HTR-8/SVneo (cell line): ENCODE measurements at places on chromosomes 1 and 21.

GRCh38 chr1:154765970-154766369, 104.1 kb downstream of the KCNN3 start:
- DNase-seq = peak; percentile 45

GRCh38 chr1:53512807-53513755, 53.9 kb downstream of the DMRTB1 start:
- DNase-seq = no peak

DNA sequence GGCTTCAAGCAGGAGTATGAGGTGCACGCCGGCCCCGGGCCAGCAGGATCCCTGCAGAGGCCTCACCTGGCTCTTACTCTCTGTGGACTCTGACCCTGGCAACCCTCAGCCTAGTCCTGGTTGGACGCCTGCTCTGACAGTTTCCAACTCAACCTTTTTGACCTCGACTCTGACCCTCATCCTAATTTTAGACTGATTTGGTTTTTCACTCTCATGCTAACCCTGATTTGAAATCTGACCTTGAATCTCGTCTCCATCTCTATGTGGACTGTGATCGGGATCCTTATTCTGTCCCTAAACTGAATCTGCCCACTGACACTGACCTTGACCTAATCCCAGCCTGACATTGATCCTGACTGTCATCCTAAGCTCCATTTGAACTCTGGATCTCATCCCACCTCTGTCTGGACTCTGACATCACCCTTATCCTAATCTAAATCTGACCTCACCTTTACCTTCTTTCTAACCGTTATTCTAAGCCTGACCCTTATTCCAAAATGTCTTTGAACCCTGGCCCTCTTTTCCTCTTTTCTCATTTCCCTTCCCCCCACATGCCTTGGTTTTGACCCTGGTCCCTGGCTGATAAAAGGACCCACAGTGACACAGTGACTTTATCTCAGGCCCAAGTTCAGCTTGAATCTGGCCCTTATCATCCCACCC, 67.8 kb downstream of the PTPRU start:
- no peak for DNase-seq

GRCh38 chr21:36707763-36708285, 8.9 kb downstream of the SIM2 start:
- no peak for DNase-seq

DNA sequence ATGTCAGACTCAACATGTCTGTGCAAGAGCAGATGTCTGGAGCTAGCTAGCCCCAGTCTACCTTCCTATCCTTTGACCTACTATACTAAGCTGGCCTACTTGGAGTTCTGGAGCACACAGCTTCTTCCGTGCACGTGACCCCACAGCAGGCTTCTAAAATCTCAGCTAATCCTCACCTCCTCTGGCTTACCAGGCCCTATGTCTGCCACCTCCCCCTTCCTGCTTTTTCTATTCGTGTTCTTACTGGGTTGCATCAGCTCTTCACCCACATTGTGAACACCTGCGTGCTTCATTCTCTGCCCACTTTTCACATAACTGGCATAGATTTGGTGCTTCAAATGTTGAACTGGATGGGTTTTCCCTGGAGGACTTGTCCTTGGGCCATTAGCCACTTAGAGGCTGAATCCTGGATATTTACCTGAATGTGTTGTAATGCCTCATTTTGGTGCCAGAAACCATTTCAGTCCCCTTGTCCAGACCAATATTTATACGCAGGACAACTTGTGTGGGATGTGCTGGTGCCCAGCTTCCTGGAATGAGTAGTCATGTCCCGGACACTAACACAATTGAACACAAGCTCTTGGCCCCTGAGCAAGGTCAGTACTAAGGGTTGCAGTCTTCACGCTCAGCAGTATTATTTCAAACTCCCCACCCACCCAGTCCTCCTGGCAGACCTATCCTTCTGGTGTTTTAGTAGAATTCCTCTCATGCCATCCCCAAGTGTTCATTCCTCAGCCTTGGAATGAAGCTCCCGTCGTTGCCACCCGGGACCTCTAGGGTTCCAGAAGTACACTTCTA, 24.0 kb downstream of the TENT5C start:
- DNase-seq = no peak

DNA sequence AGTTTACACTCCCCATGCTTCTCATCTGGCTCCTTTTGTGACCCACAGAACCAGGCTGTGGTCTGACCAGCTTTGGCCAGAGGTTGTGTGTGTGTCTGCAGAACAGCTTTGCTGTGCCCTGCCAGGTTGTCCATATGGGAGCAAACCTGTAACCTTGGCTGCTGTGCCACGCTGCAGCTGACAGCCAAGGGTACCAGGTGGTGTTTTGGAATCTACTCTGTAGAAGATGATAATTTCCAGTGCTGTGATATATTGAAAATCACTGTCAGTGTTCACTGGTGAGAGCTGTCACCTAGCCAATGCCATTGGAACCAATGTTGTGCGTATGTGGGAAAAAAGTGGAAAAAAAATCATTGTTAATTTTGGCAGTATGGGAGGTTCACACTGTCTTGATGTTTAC, 18.2 kb downstream of the CENPF start:
- DNase-seq = no peak

- no peak for DNase-seq
Observed at GRCh38 chr1:20184481-20184900, 1.4 kb upstream of the UBXN10 start.

DNA sequence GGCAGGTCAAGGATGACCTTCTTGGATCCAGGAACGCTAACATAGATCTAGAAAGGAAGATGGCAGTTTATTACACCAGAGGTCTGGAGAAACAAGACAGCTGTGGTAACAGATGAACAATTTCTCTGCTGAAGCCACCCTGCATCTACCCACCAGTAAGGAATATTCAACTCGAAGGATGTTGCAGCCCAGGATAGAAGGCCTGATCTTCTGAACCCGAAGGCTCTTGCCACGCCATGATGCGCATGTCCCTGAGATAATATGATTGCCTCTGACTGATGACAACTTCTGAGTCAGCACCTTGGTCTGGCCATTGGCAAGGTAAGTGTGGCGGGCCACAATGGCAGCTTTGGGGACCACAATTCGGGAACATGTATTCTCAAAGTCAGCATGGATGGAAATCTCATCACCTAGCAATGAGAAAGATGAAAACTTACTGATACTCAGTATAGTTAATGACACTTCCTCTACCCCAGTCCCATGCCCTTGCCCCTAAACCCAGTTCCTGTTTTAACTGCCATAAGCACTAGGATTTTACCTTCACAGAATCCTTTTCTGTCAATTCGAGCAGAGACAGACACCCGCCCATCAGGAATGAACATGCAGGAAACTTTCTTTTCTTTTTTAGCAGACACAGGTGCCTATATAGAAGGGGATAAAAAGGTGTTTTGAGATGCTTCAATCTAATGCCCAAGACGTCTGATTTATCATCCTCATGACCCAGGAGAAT, 1.8 kb downstream of the TXNIP start:
- no peak for DNase-seq

DNA sequence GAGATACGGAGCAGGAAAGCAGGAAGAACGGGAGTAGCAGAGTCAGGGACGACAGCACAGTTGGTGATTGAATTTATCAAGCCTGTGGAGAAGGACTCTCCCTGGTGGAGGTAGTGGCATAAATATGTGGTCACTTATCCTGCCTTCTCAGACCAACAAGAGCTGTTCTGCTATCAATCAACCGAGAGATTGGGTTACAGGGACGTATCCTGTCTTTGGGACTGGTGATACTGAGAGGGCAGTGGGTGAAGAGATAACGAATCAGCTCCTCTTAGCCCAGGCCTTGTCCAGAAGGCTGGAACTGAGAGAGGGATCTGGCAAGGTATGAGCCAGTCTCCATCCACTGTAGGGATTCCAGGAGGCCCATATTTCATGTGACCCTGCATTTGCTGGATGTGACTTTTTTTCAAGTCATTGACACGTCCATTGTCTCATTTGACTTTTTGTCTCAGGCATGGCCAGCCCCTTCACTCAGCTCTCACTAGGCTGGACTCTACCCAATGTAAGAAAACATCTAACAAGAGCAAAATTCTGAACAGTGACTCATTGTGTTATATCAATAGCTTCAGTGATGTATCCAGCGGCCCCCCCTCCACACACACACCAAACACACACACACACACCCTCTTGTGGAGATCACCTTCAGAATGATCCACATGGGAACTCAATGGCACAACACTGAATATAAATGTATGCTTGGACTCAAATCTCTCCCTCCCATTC, 11.3 kb downstream of the C1orf116 start:
- DNase-seq = no peak

DNA sequence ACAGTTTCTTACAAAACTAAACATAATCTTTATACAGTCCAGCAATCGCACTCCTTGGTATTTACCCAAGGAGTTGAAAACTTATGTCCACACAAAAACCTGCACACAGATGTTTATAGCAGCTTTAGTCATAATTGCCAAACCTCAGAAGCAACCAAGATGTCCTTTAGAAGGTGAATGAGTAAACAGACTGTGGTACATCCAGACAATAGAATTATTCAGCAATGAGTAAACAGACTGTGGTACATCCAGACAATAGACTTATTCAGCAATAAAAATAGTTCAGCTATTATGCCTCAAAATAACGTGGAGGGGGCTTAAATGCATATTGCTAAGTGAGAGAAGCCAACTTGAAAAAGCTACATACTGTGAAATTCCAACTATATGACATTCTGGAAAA, 87.0 kb upstream of the GALNT2 start:
- no peak for DNase-seq

DNA sequence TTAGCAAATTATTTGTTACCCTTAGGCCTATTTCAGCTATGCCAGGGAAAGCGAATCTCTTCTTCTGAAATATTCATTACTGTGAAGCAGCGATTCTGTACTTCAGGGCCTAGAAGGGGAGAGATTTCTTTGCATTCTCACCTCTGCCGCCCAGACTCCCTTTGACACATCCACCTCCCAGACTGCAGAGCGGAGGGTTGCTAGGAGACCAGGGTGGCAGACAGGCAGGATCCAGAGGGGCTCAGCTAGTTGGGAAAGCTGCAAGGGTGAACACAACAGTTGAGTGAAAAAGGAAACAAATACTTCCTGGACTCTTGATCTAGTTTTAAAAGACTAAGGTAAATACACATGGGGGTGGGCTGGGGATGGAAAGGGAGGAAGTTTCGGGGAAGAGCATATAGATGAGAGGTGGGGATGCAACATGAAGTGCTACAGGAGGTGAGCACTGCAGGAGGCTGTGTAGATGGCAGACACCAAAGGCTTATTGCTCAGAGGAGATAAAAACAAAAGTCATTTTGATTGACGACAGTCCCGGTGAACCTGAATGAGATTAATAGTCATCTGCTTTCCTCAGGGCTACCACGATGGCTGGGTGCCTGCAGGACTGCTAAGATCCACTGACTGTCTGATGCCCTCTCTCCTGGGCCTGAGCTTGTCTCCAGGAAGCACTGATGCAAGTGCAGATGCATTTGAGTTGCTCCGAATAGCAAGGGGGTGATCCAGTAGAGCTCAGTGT, 26.4 kb upstream of the RAB3GAP2 start:
- no peak for DNase-seq

GRCh38 chr1:195019385-195019784, 1588.9 kb downstream of the KCNT2 start:
- no peak for DNase-seq

- no peak for DNase-seq
Observed at GRCh38 chr1:243268751-243269460, 13.1 kb downstream of the SDCCAG8 start.

DNA sequence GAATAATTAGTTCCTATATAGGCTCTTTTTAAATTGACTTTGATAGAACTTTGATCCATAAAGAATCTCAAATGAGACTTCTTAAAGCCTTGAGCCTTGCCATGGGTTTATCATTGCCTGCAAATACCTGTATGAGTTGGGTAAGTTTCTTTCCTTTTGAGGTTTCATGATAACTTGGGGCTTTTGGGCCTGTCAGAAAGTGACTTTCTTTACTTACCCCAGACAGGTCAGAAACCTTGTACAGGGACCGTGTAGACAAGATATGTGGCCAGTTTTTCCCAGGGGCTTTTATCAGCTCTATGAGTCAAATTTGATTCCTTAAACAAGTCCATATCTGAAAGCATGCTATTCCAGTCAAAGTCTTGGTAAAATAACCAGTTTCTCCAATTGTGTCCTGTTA, 17.3 kb downstream of the KCTD3 start:
- DNase-seq = no peak

DNA sequence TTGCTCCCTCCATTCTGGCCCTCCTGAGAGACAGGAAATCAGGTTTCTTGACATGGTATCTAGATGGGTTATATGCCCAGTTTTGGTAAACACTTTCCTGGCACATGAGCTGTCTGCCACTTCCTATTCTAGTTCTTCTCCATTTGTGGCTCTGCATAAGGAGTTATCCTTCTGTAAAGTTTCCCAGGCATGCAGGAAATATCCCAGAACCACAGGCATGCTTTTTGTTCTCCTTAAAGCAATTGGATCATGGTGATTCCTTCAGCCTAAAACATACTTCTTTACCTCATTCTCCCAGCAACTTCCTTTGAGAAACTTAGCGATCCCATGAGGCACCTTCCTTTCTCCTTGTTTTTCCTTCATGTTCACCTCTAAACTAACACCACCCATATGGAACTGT, 199.8 kb downstream of the CRB1 start:
- DNase-seq = no peak

- DNase-seq = no peak
Observed at GRCh38 chr1:56825436-56825835, 6.2 kb upstream of the FYB2 start.

DNA sequence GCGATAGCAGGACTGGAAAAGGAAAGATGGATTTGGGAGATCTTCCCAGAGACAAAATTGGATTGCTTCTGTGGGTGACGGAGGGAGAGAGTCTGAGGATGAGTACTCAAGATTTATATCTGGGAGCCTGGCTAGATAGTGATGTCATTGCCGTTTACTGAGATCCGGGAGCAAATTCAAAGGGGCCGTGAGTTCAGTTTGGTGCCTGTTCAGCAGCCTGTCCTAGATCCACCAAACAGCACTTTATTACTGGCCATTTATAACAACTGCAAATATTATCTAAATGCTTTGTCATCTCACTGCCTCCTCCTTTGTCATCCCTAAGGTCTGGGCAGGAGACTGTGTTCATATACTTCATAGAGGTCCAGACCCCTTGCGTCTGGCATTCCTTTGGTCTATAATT, 29.2 kb downstream of the MAPKAPK2 start:
- DNase-seq = no peak

DNA sequence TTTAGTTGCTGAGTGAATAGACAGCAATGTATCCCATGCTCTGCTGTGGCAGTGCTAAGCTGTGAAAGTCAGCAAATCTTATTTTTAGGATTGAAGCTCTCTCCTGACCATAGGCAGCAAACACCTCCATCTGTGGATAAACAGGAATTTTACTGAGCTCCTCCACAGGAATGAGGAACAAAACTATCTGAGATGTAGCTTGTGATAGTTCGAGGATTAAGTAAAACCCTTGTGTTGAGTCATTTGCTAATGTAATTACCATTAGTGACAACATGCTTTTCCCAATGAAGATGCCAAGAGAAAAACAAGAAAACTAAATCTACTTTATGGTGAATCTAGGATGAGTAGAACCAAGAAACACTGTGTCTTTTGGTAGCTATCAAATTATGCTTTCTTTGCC, 122.7 kb downstream of the CLEC20A start:
- DNase-seq = no peak

DNA sequence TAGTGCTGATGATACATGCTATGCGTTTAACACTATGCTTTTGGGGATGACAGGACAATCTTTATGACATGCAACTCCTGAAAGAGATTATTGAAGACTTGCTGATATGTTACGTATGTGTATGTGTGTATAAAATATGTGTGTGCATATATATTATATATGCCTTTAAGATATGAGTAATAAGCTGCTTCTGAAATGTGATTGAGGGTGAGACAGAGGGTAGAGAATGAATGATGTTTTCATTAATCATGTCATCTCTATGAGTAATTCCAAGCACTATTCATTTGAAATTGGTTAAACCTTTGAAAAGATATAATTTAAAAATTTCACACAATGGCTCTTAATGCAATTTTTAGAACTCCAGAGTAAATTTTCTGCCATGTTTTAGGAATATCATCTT, 5.8 kb downstream of the BCL9 start:
- DNase-seq = no peak
